Activated CD4-positive, alpha-beta T cell treated with anti-CD3 and anti-CD28 coated beads, Interleukin-2, amount 50 U/mL, for 4 hours (primary cell): ENCODE measurements at places on chromosomes 12 and 14.

GRCh38 chr14:101072945-101073597 lies 169.5 kb upstream of the RTL1 start:
- no peak for DNase-seq

- DNase-seq = peak; percentile 55
These were observed 841 bp downstream of the CALM1 start for GRCh38 chr14:90397425-90398314.

GRCh38 chr12:45634273-45634917 lies 95.1 kb upstream of the ARID2 start:
- no peak for DNase-seq

- no peak for DNase-seq
These were observed 184.0 kb upstream of the RGS6 start for GRCh38 chr14:71748196-71748595.

- DNase-seq = no peak
These were observed 1124.0 kb upstream of the TMEM132C start for GRCh38 chr12:127143020-127143419.

GRCh38 chr14:79584679-79585078 lies 626.6 kb downstream of the DIO2 start:
- no peak for DNase-seq

DNA sequence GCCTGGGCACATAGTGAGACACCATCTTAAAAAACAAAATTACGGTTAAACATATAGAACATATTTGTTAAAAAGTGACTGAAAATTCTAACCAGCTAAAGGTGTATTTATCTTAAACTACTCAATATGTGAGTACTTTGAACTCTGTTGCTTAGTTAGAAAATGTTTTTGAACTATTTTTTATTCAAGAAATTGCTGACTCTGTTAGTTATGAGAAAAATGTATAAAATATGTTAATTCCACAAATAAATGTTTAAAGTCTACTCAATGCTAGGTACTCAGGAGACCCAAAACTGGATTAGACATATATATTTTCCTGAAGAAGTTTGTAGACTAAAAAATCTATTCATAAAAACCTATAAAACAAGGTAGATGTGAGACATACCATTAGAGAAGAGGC lies 23.0 kb upstream of the GPR33 start:
- no peak for DNase-seq

GRCh38 chr12:64192644-64193444 lies 29.3 kb downstream of the KICS2 start:
- DNase-seq = no peak

- DNase-seq = no peak
These were observed 142.1 kb downstream of the KIF21A start for GRCh38 chr12:39300799-39301198.

GRCh38 chr14:20632448-20632830 lies 9.1 kb downstream of the OR6S1 start:
- DNase-seq = no peak

DNA sequence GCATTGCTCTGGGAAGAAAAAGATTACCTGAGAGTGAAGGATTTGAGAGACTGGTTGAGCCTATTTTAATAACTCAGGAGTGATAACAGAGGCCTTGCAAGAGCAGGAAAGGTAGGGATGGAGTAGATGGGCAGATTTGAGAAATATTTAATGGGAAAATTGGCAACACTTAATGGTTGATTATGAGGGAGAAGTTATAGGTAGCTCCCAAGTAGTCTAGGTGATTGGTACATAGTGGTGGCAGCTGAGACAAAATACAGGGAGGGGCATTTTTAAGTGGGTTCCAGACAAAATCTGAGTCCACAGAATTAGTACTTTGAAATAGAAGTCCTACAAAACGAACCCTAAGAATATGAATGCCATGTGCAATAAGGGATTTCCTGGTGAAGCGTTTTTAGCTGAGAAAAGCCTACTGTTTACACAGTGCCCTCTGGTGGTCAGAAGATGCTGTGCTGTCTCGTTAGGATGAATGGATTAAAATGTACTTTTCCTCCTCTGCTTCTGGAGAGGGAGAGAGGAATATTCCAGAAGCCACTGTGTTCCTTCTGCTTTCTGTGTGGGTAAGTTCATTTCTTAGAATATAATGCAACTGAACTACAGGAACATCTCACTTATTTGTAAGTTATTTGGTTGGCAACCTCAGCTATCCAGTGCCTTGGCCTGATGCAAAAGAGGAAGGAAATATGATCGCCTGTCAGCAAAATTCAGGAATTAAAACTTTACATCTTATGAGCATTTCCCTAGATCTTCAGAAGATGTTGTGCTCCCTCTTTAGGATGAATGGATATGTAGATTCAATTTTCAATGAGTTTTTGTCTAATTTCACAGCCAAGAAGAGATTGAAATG lies 6.5 kb downstream of the ZBTB1 start:
- peak; percentile 59 for DNase-seq

DNA sequence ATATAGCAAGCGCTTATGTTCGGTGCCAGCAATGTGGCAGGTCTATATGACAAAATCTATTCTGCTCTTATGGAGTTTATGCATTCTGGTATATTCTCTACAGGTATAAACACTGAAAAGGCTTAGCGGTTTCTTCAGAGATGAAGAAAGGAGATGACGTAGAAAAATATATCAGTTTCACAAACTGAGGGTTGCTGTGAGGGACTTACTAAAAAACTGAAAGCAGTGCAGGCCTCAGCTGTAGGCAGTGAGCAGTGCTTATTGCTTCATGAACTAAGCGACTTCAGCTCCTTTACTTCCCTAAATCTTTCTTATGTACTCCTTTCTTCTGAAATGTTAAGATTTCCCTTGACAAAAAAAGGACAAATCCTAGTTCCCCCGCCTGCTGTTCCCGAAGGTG lies 4.5 kb downstream of the DDX47 start:
- DNase-seq = no peak

DNA sequence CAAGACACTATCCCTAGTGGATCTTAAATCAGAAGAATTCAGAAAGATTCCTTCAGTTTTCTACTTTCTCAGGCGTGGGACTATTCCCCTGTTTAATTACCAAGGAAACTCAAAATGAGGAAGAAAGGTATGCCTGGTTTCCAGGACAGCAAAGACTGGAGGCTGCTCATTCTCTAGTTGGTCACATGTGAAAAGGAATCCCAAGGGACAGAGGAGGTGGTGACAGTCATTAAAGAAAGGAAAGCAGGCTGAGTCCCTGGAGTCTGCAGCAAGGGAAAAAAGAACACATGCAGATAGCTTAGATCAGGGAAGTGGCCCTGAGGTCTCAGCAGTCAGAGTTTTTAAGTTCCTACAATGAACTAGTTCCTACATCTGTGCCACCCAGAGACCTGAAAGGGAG lies 165.4 kb upstream of the CCDC198 start:
- DNase-seq = no peak

DNA sequence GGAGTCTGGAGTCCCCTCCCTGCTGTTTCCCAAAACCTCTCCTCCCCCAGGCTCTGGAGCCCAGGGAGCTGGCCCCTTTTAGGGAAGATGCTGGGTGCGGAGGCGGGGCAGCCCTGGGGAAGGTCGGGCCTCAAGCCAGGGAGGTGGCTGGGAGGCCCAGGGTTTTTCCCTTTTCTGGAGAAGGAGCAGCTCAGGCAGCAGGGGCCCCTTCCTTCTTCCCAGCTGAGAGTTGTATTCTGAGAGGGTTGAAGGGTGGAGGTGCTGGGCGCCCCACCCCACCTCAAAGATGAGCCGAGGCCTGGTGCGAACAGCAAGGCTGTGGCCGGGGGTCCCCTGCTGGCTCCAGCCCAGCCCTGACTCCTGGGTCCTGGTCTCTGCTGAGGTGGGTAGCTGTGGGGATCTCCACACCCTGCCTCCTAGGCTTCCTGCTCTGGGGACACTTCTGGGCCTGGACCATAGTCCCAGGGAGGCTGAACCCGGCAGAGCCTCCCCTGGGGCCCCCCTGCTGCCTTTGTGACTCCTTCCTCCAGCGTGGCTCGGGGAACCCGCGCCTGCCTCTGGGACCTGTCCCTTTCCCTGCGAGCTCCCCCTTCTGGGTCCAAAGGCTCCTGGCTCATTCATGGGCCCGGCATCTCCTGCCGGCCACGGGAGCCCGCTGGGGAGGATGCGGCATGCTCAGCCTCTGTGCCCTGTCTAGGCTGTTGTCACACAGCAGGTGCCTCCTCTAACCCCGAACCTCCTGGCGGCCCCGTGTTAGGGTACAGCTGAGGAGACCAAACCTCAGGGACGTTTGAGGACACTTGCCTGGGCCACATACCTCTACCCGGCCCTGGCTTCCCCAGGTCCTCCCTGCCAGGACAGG lies 4.4 kb downstream of the TRMT61A start:
- DNase-seq = no peak

DNA sequence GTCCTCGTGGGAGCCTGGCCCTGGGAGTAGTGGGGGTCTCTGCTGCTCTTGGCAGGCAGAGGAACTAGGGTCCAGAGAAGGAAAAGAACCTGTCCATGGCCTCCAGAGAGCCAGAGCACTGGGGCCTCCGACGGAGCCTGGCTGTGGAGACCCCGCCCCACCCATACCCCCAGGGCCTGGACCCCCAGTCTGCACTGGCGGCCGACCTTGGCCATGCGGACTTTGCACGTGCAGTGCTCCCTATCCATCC lies 1.1 kb downstream of the BEGAIN start:
- no peak for DNase-seq

DNA sequence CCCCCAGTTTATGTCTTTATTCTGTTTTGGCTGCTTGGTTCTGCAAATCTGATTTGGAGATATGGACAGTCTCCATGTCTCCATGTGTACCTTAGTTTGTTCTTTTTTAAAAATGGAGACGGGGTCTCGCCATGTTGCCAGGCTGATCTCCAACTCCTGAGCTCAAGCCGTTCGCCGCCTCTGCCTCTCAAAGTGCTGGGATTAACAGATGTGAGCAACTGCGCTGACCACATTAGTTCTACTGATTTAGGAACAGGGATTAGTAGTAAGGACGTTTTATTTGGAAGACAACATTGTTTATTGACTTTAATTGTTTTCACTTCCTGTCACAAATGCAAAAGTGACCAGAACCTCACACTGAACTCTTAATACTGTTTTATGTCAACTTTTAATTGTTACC lies 14.7 kb downstream of the AEBP2 start:
- no peak for DNase-seq

- DNase-seq = no peak
These were observed 21.1 kb upstream of the ATF1 start for GRCh38 chr12:50742776-50743175.

DNA sequence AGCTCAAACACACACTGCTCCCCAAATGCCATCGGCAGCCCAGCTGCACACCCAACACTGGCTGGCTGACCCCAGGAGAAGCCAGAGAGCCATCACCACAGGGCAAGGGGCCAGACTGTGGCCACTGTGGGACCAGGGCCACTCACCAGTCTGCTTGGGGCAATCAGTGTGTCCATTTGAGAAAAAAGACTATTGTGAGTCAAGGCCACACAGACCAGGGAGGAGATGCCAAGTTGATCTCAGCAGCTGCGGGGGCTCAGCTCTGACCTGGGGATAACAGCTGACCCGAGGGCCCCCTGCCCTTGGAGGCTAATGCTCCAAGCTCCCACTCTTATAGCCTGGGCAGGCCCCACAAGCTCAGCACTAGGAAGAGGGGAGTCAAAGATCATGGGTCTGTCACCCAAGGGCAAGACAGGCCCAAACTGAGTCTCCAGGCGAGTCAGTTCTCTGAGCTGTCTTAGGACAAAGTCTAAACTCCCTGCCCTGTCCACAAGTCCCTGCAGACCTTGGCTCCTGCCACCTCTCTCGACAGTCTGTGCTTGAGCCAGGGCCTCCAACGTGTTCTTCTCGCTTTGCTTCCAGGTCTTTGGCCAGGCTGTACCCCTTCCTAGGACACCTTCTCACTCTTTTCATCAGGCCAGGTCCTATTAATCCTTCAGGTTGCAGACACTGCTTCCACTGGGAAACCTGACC lies 30.1 kb upstream of the PNMA1 start:
- DNase-seq = no peak

- no peak for DNase-seq
These were observed 23.0 kb upstream of the RAB21 start for GRCh38 chr12:71731439-71732356.

DNA sequence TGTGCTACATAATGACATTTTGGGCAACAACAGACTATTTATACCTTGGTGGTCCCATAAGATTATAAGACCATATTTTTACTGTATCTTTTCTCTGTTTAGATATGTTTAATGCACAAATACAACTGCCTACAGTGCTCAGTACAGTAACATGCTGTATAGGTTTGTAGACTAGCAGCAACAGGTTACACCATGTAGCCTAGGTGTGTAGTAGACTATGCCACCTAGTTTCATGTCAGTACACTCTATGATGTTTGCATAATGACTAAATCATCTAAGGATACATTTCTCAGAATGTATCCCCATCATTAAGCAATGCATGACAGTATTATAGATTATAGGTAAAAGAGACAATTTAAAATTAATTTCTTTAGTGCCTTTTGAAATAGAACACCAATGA lies 30.7 kb upstream of the CEBPE start:
- no peak for DNase-seq

DNA sequence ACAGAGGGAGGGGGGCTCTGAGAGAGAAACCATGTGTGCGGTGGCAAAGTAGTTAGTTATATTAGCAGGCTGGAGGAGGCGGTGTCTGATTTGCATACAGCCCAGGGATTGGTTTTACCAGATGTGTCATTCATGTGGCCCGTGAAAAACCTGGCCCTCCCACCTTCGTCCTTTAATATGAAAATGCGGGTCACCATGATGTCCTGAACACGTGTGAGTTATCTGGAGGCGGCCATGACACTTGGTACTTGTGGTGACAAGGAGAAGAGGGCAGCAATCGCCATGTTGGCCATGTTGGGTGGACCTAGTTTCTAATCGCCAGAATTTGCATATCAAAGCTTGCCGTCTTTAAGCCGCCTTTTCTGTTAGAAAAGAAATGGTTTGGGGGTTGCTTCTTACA lies 108.8 kb downstream of the RAD51B start:
- no peak for DNase-seq

DNA sequence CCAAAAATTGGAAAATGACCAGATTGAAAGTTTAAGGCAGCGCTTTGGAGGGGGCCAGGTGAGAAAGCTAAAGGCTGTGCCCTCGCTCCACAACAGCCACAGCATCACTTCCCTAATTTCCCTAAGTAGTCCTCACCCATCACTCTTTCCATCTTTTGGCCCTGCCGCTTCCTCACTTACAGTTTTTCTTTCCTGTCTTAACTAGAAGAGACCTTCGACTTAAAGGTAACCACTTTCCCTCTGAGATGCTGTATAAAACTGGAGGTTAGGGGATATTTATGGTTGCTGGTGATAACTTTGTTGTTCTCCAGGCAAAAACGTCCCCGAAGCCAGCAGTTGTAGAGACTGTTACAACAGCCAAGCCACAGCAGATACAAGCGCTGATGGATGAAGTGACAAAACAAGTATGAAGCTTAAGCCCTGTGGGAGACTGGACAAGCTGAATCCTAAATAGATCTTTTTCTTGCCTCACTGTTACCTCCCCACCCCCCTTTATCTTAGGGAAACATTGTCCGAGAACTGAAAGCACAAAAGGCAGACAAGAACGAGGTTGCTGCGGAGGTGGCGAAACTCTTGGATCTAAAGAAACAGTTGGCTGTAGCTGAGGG lies 4.3 kb downstream of the DDIT3 start:
- no peak for DNase-seq
